ENCODE measurements at places on chromosomes 11 and 22.
A peak's percentile ranks its signal among the peaks of the same experiment; 100 is the strongest.

DNA sequence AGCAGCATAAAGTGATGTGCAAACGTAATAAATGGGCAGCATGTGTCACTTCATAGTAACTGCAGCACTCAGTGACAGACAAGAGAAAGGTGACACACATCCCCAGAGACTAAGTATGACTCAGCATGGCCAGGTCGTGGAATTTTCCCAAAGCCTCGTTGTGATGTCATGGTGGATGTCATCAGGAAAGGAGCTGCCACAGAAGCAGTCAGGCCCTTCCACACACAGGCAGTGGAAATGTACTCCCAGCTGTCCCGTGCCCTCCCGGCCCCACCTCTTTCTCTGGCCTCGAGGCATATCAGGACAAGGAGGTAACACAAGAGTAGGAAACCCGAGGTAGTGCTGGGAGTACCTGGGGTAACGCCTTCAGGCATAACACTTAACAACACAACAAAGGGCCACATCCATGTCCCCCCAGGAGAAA lies 8.1 kb downstream of the PC start:
- DNase-seq, result no peak

DNA sequence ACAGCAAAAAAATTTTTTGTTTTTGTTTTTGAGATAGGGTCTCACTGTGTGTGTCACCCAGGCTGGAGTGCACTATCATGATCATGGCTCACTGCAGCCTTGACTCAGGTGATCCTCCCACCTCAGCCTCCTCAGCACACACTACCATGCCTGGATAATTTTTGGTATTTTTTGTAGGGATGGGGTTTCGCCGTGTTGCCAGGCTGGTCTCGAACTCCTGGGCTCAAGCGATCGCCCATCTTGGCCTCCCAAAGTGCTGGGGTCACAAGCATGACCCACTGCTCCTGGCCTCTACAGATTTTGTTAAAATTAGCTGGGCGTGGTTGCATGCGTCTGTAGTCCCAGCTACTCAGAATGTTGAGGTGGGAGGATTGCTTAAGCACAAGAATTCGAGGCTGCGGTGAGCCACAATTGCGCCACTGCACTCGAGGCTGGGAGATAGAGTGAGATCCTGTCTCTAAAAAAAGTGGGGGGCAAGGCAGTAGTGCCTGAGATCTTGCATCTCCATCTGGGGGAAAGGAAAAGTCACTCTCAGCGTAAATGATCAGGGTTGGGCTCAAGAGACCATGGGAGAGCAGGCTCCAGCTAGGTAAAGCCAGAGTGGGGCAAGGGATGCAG lies 10.6 kb upstream of the DGKZ start:
- DNase-seq, result no peak

DNA sequence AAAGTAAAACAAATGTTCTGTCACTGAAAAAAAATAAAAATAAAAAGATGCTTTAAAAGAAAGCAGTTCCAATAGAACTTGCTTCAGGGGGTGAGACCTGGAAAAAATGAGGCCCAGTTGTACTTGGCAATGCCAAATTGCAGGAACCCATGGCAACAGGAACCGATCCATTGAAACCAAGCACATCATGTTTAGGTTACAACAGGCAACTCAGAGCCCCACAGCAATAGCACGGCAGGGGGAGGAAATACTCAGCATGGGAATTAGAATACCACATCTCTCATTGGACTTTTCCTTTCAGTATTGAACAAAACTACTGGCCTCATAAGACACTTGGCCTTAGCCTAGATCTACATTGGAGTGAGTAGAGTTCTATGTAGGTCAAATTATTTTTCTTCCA lies 84.3 kb downstream of the MSANTD4 start:
- DNase-seq, result no peak

DNA sequence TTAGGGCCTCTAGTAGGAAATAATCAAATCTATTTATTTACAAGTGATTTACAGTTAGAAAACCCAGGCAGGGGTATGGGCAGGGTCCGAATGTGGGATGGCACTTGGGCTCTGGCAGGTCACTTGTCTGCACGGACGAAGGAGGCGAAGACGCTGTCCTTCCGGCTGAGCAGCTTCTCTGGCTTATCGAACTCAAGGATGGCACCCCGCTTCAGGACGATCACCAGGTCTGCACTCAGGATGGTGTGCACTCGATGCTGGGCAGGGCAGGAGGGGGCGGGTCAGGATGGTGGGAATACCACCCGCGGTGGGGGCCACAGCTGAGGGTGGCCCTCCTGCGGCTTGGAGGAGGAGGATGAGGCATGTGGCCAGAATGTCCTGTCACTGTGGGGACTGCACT lies 4.4 kb upstream of the KCNJ11 start:
- no peak for DNase-seq

- no peak for DNase-seq
These were observed 40.3 kb upstream of the OR5D13 start for GRCh38 chr11:55732936-55733335.

GRCh38 chr11:69877235-69877634 lies 58.0 kb upstream of the FGF3 start:
- no peak for DNase-seq

GRCh38 chr11:114073828-114074381 lies 14.4 kb downstream of the ZBTB16 start:
- DNase-seq, result peak; percentile 32

DNA sequence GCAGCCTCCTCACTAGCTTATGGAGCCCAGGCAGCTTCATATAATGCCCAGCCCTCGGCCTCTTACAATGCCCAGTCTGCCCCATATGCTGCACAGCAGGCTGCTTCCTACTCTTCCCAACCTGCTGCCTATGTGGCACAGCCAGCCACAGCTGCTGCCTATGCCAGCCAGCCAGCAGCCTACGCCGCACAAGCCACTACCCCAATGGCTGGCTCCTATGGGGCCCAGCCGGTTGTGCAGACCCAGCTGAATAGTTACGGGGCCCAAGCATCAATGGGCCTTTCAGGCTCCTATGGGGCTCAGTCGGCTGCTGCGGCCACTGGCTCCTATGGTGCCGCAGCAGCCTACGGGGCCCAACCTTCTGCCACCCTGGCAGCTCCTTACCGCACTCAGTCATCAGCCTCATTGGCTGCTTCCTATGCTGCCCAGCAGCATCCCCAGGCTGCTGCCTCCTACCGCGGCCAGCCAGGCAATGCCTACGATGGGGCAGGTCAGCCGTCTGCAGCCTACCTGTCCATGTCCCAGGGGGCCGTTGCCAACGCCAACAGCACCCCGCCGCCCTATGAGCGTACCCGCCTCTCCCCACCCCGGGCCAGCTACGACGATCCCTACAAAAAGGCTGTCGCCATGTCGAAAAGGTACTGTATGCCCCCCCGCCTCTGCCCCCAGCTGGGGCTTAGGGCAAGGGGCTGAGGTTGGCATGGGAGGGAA lies 8.8 kb downstream of the RBM14 start:
- DNase-seq, result no peak

GRCh38 chr22:40685406-40685805 lies 6.1 kb downstream of the MCHR1 start:
- DNase-seq, result peak; percentile 10

DNA sequence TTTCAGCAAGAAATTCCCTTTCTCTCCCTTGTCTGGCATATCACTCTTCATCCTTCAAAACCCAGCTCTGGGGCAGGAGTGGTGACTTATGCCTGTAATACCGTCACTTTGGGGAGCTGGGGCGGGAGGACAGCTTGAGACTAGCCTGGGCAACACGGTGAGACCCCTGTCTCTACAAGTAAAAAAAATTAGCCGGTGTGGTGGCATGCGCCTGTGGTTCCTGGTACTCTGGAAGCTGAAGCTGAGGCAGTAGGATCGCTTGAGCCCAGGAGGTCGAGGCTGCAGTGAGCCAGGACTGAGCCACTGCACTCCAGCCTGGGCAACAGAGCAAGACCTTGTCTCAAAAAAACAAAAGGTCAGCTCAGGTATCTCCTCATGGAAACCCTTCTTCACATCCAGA lies 1.4 kb upstream of the RCE1 start:
- DNase-seq, result no peak

DNA sequence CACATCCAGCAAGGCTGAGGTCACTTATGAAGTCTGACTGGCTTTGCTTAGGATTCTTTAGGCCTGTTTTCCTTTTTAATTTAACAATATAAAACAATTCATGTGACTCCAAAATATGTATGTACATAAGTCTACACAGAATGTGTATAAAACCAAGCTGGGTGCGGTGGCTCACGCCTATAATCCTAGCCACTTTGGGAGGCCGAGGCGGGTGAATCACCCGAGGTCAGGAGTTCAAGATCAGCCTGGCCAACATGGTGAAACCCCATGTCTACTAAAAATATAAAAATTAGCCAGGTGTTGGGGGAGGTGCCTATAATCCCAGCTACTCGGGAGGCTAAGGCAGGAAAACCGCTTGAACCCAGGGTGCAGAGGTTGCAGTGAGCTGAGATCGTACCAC lies 83.1 kb downstream of the SHANK2 start:
- no peak for DNase-seq

DNA sequence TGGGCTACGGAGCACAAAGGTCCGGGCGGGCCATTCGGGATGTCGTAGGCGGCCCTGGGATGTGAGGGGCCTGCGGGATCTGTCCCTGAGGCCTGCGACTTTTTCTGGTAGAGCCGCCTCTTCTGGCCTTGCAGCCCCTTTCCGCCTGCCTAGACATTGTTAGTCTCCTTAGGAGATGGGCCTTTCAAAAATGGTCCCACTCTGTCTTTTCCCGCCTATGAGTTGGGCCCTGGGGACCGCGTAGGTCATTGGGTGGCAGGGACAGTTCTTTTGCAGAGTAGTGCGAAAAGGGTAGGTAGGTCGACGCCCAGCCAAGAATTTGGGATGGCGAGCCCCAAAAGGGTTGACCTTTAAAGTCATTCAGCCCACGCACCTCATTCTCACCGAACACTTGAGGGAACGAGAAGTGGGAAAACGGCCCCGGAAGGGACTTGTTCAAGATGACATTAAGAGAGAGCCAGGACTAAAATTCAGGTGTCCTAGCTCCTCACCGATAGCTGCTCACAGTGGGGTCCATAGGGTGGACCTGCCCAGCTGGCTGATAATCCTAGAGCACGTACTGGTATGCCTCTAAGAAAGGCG lies 785 bp downstream of the OTUB1 start:
- no peak for DNase-seq

DNA sequence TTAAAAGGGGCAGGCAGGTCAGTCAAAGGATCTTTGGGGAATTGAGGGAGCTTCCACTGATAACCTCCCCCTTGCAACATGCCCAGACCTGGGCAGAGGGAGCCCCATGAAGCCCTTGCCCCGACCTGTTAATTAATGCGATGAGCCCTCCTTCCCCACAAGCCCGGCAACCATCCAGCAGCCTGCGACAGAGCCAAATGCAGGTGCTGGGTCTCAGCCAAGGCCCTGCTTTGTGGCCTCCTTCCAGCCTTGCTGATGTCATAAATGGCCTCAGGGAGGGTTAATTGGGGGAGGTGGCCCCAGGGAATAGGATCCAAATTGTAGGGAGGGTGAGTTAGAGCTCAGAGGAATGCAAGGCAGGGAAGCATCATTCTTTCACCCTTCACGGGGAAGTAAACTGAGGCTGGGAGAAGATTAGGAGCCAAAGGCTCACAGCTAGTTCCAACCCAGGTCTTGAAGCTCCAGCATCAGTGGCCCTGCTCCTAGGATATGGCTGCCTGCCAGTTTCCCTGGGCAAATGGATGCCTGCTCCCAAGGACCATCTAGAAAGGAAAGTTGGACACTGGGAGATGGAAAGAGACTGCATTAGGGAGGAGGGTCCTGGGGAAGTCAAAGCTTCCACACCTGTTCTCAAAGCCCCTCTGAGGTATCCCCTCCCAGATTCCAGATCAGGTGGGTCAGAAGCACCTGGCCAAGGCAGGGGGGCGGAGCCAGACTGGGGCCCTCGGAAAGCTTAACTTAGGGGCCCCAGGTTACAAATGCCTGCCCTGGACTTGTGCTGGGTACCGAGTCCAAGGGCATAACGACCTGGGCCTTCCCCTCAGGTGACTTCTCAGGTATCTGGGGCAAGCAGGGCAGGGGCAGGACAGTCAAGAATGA lies 34.1 kb downstream of the LMO1 start:
- no peak for DNase-seq

- peak; percentile 43 for DNase-seq
These were observed 2.8 kb downstream of the SIAE start for GRCh38 chr11:124670732-124671131.
